ENCODE measurements at places on chromosomes 3 and 15.

DNA sequence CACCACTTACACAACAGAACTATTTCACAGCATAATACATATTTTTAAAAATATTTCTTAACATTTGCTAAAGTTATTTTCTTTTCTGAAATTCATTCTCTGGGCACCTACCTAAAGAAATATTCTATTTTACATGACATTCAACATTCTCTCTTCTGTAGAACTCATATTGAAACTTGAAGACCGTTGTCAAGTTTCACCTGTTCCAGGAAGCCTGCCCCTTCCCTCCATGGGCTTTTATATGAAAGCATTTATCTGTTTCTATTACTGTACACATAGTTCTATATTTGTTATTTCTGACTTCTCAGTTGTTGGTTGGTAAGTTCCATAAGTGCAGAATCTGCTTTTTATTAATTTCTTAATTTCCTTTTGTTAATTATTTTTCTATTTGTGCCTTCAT, 204.3 kb upstream of the ALCAM start:
- no peak for DNase-seq

DNA sequence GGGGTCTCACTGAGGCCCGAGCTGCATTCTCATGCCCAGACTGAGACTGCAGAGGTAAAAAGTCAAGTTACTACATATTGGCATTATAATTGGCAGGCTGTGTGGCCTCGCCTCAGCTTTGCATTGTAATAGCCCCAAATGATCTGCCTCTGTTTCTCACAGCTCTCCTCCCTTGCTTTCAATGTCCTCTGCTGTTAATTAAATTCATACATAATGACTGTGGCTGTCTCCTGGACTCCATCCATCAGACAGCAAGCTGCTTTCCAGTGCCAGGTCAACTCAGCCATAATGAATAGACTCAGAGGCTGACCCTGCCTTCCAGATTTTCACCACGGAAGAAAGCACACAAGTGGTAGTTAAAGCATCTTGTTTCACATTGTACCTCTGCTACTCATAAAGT, 7.6 kb upstream of the RTP4 start:
- no peak for DNase-seq

GRCh38 chr15:43106486-43106829, 620 bp upstream of the UBR1 start:
- DNase-seq, result no peak

DNA sequence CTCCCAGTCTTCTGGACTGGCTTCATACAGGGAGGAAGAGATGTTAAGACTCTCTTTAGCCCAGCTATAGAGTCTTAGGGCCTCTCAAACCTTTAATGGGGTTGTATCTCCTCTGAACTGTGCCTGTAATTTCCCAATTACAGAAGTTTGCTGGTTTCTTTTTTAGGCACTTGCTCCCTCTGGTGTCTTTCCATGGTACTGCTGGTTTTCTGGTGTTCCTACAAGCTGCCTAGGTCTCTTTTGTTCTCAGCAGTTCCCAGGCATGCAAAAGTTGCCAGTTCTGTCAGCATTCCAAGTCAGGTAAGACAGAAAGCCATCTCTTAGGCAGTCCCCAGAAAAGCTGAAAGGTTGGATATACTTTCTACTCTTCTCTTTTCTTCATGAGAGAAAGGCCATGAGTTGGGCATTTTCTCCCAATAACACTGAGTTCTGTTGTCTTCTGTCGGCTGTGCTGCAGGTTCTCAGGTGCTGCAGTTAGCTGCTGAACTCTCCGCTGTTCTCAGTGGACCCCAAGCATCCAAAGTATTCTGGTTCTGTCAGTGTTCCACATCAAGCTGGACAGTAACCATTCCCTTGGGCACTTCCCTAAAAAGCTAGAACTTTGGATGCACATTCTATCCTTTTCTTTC, 54.4 kb upstream of the EHHADH start:
- DNase-seq, result peak; percentile 49

- no peak for DNase-seq
These were observed 51.7 kb upstream of the HES1 start for GRCh38 chr3:194084284-194084683.

DNA sequence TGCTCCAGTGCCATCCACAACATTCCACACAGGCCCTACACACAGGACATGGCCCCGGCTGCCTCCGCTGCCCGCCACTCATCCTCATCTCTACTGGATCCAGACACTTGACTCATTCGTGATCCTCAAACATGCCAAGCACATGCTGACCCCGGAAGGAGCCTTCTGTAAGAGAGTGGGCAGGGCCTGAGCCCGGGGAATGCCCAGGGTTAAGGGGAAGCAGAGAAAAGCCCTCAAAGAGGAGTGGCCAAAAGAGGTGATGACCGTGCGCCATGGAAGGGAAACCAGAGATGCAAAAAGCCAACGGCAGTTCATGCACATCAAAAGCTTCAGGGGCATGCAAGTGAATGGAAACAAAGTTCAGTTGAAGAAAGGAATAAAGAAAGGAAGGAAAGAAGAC, 46.1 kb downstream of the RFTN1 start:
- no peak for DNase-seq

All from NCI-H1436 (cell line).